Kidney (tissue), 22 donors: ENCODE measurements at places on chromosomes 4 and X.

DNA sequence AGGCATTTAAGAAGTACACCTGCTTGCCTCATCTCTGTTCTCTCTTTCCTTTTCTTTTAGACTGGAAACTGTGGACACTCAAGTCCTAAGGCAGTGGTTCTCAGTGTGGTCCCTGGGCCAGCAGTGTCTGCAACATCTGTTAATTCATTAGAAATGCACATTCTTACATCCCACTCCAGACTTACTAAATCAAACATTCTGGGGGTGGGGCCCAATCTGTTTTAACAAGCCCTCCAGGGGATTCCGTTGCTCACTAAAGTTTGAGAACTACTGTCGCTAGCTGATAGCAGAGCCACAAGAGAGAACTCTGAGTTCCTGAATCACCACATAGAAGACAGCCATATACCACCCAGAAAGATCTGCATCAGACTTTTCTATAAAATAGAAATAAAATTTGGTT, 430.6 kb downstream of the BCOR start:
- no peak for DNase-seq

DNA sequence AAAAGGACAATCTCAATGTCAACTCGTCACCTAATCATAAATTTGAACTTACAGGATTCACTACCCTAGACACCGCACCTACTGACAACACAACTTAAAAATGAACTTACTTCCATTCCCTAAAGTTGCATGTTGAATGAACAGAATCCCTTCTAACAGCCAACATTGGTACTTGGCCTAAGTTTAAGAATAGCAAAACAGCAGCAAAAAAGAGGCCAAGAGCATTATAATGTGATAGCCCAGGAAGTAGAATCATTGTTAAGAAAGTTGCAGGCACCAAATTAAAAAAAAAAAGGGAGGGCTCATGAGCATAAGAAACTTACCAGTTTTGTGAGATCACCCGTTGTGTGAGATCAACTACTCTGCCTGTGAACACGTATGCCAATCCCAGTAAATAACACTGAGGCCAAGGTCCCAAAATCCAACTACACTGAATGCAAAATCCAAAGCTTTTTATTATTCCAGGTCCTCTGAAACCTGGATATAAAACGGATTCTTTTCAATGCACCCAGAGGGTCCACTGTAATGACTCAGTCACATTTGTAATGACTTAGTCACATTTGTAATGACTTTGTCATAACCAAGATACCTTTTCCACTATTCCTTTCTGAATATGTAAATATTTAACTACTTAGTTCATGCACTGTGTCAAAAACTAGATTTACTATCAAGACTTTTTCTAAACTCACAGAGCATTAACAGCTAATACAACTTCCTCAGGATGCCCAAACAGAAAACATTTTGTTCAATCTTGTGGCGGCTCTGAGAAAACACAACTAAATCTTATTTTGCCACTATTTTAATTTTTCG, 6.8 kb downstream of the HNRNPDL start:
- DNase-seq: no peak

DNA sequence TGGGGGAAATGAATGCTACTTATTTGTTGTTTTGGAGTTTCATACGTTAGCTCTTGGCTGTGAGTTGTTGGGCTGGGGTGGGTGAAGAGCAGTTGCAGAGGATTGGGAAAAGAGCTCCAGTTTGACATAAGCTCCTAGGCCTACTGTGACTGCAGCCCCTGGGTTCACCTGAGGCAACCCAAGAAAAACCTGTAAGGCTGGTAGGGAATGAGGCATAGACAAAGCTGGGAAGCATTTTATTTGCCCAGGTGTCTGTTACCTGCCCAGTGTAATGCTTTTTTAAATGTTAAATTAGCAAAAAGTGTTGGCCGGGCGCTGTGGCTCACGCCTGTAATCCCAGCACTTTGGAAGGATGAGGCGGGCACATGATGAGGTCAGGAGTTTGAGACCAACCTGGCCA, 160.0 kb downstream of the FHIP1A start:
- DNase-seq: no peak

GRCh38 chrX:66625525-66625924, 13.4 kb downstream of the EDA2R start:
- DNase-seq: no peak

- no peak for DNase-seq
These were observed 20.6 kb downstream of the LYAR start for GRCh38 chr4:4269331-4269731.

GRCh38 chr4:51918251-51918650, 75.3 kb downstream of the DCUN1D4 start:
- DNase-seq: no peak

GRCh38 chr4:1959104-1959384, 49.7 kb downstream of the NELFA start:
- DNase-seq: no peak

DNA sequence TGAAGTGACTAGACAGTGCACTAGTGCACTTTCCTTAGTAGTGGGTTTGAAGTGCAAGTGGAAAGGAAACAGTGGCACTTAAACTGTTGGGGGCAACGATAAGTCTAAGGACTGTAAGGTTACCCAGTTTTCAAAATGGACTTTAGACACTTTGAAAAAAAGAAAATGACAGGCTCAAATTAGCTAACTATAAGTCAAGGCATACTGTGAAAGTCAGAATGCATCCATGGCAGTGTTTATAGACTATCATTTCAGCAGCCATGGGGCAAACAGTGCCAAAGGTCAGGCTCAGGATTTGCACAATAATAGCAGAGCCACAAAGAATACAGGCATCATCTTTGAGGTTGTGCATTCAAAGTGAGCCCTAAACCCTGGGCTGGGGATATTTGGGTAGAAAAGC, 104.4 kb downstream of the CXCL13 start:
- no peak for DNase-seq

DNA sequence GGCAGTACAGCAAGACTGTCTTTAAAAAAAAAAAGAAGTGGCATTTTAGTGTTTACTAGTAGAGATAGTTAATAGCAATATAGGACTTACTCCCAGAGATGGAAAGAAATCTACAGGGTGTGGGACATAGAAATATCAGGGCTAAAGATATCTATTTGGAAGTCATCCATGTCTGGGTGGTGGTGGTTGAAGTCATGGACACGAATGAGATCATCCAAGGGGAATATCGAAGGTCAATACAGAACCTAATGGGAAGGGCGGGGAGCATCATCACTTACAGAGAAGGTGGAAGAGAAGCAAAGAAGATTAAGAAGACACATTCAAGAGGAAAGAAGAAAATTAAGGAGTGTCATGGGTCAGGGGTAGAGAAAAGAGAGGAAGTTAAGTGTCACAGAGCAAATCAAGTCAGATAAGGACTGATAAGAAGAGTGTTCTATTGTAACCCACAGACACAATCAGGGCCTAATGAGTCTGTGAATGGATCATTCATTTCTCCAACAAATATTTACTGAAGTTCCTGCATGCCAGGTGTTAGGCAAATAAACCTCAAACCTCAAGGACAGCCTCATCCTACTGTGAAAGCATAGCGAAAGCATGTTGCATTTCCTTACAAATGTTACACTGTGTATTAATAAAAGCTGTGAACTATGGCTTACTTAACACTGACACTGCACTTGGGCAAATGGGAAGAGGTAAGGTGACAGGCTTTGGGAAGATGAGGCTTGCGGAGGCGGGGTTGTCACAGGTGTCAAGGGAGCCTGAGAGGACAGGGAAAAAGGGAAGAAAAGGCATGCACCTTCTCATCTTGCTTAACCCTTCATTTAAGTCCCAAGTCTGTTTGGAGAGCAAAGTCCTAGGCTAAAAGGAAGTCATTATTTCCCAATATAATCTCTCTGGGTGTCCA, 65.3 kb downstream of the ELOVL6 start:
- no peak for DNase-seq

DNA sequence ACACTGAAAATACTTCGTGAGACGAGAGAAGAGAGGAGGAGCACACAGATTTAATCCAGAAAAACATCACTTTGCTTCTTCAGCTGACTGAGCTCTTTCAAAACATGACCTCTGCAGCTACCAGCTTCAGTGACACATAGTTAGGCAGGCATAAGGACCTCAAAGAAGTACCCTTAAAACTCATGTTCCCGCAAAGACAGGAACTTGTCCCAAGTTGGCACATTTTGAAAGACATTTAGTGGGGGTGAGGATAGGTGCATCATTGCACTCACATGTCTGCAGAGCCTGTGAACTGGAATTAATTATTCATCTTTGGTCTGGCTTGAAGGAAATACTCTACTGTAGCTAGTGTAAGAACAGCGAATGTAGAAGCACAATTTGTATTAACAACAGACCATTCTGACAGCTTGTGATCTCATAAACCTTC, 221.8 kb downstream of the MGST2 start:
- DNase-seq: peak; percentile 24

DNA sequence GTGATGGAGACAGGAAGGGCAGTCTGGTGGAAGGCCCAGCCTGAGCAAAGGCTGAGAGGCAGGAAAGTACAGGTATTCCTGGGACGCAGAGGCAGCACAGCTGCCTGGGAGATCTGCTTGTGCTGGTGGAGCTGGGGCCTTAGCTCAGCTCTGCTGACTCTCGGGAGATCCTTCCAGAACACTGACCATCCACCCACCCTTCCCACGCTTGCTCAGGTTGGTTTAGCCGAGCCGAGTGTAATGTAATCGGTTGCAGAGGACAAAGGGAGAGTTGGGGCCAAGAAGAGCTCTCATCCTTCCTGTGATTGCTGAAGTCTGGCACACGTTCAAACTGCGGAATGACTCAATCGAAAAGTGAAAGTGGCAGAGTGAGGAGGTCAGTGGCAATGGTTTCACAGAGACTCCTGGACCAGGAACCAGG, 43.1 kb upstream of the GPR78 start:
- peak; percentile 70 for DNase-seq

- no peak for DNase-seq
These were observed 31.1 kb downstream of the FGFBP1 start for GRCh38 chr4:15907430-15907829.

DNA sequence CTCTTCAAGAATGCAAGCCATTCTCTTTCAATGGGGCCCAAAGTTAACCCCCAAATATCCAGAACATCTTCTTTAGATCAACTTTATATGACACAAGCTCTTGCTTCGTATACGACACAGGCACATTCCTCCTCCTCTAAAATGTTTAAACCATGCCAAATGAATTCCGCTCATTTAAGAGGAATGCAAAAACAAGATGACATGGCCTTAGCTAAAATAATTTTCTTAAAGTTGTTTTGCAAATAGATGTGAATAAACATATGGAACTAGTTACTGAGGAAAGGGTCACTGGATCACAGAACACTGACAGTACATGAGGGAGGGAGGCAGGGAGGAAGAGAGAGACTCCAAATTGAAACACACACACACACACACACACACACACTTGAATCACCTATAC, 97.4 kb downstream of the RASL11B start:
- peak; percentile 89 for DNase-seq

DNA sequence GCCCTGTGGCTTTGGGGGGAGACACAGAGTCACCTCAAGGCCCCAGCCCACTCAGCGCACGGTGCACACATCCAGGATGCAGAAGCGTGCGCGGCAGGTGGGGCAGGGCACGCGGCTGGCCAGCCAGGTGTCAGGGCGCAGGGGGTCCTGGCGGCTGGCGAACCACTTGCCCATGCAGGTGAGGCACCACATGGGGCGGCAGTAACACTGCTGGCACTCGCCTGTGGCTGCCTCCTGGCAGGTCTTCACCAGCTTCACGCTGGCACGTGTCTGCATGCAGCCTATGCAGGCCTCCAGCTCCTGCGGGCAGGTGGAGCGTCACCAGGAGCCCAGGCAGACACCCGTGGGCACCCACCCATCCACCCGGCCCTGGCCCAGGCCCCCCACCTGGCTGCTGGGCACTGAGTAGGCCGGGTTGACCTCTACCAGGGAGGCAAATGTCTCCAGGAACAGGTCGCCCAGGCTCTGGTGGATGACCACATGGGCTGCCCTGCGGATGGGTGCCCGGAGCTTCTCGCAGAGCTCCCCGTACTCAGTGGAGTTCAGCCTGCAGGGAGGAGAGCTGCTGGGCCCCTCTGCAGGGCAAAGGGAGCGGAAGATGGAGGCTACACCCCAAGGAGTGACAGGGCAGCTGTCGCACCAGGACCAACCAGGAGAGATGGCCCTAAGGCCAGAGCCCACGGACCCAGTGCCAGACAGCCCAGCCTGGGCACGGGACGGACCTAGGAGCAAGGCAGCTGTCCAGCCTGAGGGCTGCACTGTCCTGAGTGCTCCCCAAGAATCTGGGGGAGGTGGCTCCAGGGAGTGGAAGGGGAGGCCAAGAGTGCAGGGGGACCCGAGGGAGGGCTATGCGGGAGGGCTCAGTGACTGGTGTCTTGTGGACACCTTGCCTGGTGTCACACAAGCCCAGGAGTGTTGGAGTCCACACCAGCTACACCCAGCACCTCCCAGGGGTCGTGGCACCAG, 3.7 kb downstream of the TMEM129 start:
- DNase-seq: peak; percentile 73

DNA sequence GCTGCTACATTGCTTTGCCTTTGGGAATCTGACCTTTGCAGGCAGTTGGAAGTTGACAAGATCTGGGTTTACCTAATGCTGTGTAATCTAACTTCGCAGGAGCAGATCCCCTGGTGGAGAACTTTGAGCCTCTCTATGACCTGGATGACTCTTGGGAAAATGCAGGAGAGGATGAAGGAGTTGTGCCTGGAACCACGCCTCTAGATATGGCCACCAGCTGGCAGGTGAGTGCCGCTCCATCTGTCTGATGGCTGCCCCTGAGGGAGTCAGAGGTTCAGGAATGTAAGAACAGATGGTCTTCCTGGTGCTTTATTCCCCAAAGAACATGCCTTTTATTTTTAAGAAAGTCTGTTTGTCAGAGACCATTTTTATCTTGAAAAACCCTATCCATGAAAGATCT, 109.3 kb downstream of the NFKB1 start:
- DNase-seq: no peak

DNA sequence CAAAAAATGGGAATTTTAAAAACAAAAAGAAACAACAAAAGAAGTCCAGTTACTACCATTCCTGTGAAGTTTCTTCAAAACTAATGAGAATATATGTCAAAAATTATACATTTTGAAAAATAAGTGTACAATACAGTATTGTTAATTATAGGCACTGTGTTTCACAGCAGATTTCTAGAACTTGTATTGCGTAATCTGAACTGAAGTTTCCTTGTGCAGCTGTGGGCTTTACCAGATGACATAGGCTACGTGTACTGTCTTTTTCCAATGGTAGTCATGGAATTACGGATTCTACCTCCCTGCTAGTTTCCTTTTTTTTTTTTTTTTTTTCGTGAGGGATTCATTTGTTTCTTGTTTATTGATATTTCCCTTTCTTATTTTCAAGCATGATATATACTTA, 113.8 kb upstream of the GABRA2 start:
- no peak for DNase-seq

- DNase-seq: no peak
These were observed 49.3 kb upstream of the CD40LG start for GRCh38 chrX:136598631-136599030.

DNA sequence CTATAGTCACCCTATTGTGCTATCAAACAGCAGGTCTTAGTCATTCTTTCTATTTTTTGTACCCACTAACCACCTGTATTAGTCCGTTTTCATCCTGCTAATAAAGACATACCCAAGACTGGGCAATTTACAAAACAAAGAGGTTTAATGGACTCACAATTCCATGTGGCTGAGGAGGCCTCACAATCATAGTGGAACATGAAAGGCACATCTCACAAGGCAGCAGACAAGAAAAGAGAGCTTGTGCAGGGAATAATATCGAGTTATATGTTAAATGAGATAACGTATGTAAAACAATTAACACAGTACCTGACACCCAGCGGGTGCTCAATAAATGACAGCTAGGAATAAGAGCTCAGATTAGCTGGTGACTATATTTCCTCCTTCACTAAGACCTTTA, 88.1 kb upstream of the WDR44 start:
- no peak for DNase-seq
